Hematopoietic multipotent progenitor cell treated with erythropoietin and hydrocortisone succinate and interleukin-3 and kit ligand, for 15 days (in vitro differentiated cells): ENCODE measurements at places on chromosomes 13 and 19.

GRCh38 chr13:50644081-50644871 lies 199.2 kb downstream of the DLEU7 start:
- no peak for DNase-seq

- no peak for DNase-seq
Observed at GRCh38 chr13:25281193-25281934, 5.9 kb downstream of the MTMR6 start.

- DNase-seq, result no peak
Observed at GRCh38 chr19:41299046-41299754, 10.8 kb upstream of the CCDC97 start.

DNA sequence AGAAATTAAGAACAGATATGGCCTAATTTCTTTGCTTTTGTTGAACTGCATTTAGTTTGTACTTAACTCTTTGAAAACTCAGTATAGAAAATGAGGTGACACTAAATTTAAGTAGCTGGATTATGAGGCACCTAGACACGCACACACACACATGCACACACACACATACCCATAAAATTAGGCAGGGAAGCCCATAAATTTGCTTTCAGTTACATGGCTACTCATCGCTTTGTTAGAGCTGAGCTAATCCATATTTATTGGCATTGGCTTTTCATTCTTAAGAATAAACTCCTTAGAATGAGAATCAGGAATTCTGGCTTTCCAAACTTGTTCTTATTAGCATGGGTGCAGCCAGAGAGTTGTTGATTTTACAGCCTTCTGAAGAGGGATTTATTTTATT lies 61.7 kb upstream of the MBNL2 start:
- DNase-seq, result no peak

DNA sequence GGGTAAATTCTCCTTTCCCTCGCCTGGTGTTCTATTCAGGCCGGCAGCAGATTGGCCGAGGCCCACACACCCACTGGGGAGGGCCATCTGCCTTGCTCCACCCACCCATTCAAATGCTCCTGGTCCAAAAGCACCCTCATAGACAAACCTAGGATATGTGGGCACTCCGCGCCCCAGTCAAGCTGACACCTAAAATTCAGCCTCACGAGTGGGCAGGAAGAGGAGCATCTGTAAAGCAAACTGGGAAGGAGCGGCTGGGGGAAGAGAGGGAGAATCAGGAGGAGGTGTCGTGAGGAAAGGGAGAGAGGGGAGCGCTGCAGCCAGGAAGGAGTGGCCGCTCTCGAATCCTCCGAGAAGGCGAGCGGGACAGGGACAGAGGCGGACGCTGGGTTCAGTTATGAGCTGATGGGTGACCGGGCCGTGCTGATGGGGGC lies 136.9 kb downstream of the USP12 start:
- DNase-seq, result no peak

DNA sequence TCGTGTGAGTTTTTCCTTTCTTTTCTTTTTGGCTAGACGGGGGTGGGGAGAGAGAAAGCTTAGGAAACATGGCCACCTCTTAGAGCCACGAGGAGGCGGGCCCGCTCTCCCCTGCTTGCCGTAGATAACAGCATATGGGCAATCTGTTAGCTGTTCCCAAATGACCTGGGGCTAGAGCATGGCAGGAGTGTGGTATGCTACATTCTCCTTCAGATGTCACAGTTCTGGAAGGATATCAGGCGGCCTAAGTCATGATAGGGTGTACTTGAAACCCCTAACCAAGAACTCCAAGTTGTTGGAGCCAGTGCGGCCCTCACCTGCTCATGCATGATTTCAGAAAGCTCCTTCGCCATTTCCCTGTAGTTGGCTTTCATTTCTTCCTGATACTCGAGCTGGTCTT lies 44.3 kb upstream of the SLC15A1 start:
- DNase-seq, result peak; percentile 55

GRCh38 chr13:28495538-28496187 lies 735 bp upstream of the FLT1 start:
- DNase-seq, result no peak

DNA sequence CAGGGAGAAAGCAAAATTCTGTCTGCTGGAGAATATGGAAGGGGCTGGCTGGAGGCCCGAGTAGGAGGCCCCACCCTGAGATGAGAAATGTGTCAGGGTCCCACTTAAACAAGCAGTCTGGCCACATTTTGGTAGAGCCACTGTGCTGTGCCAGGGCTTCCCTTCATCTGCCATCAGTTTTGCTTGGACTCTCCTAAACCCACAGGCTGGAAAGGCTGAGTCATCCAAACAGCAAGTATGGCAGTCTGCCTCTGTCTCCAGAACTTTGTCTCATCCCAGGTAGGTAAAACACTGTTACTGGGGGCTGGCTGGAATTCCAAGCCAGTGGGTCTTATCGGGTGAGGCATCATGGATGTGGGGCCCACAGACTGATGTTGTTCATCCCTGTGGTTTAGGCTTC lies 1390.6 kb downstream of the UQCRFS1 start:
- no peak for DNase-seq

DNA sequence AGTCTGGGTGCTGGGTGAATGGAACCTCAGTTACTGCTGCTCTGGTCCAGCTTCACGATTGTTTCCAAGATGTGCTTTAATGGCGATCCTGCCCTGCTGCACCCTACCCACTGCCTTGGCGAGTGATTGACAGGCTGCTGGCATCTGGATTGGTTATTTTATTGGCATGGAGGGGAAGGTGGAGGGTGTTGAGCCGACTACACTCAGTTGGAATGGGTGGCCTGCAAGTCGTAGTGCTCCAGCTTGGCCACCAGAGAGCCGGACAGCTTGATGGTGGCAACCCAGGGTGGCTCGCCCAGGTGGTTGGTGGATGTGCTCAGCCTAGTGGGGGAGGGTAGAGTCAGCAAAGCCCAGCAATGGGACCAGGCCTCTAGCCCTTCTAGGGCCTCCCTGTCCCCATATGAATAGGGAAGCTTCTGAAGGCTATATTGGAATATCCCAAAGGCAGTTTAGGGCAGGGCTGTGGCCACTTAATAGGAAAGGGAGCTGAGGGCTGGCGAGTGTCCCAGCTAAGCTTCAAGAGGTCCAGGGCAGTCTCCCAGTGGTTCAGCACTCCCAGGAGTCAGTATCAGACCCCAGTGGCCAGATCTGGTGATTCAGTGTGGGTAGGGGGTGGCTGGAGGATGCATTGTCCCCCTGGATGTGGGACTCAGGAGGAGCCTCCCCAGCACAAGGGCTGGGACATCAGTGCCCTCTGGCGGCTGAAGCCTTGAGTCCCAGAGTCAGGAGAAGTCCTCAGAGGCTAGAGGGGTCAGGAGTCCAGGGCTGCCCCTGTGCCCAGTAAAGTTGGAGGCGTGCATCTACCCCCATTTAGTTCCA lies 3.4 kb downstream of the GGN start:
- DNase-seq, result peak; percentile 27

DNA sequence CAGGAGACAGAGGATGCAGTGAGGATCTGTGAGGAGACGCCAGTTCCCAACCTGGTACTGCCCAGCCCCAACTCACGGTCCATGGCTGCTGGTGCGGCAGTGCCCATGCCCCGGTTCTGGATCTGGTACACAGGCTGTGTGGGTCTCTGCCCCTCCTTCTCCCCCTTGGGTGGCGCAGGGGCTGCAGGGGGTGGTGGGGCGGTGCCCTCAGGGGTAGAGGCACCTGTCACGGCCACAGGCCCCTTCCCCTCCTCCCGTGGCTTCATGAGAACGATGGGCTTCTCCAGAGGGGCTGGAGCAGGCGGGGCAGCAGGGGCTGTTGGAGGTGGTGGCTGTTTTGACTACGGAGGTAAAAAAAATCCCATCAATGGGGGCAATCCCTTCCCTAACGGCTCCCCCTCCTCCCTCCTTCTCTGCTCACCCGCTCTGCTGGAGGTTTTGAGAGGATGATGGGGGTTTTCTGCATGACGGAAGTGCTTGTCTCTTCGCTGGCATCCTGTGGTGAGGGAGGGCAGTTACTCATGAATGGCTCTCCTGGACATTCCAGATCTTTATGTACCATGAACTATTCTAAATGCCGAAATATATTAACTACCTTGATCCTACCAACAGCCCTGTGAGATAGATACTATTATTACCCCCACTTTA lies 7.1 kb downstream of the SMG9 start:
- no peak for DNase-seq
